ENCODE measurements at places on chromosomes 11 and 22.

DNA sequence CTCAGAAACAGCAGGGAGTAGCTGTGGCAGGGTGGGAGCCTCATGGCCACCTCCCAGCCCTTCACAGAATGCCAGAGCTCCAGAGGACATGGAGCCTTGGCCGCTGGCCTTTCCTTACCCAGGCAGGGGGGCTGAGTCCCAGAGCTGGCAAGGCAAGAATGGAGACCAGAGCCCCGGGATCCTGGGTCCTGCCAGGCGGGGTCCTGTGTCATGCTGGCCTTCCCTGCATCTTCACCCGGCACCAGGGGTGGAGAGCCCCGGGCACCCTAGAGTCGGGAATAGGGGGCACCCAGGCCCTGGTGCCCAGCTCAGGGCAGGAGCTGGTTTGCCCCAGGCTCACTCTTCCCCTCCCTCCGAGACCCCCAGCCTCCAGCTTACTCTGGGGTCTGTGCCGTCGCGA lies 519.9 kb downstream of the TBC1D22A start:
- no peak for DNase-seq

DNA sequence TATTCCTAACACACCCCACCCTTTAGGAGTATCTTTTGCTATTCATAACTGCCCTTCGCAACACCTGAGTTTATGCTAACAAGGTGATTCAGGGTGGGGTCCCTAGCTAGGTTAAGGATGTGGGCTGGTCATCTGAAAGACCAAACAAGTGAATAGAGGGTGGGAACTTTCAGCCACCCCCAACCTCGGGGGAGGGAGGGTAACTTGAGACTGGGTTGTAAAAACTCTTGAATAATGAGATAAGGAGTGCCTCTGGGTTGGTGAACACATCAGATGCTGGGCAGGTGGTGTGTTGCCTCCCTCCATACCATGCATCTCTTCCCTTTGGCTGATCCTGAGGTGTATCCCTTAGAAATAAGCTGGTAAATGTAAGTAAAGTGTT lies 111.5 kb downstream of the SWAP70 start:
- DNase-seq, result no peak

DNA sequence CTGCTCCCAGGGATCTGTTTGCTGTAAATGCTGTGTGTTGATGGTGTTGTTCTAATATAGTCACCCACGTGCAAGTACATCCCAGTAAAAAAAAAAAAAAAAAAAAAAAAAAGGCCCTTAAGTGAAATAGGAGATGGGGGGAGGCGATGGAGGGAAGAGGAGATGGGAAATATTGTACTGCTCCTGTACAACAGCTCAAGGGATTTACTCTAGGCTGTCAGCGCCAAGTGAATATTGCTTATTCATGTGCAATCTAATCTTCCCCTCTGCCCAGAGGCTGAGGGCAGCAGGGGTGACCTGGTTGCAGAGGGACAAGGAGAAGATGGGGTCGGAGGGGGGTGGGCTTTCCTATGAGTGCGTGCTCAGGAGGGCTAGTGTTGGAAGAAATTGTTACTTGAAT lies 206.2 kb upstream of the CADM1 start:
- no peak for DNase-seq

DNA sequence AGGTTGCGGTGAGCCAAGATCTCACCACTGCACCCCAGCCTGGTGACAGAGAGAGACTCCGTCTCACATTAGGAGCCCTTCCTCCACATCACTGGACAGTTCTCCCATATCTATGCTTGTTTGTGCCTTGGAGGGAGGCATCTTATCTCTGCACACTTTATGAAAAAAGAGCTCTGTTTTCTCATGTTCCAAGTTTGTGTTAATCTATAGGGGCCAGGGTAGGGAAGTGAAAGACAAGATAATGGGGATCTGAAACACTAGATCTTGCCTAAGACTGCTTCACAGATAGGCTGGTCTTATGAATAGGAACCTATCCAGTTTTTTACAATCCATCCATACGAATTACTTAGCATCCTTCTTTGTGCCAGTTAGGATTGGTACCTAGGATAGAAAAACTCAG lies 17.1 kb downstream of the OR6Q1 start:
- no peak for DNase-seq

DNA sequence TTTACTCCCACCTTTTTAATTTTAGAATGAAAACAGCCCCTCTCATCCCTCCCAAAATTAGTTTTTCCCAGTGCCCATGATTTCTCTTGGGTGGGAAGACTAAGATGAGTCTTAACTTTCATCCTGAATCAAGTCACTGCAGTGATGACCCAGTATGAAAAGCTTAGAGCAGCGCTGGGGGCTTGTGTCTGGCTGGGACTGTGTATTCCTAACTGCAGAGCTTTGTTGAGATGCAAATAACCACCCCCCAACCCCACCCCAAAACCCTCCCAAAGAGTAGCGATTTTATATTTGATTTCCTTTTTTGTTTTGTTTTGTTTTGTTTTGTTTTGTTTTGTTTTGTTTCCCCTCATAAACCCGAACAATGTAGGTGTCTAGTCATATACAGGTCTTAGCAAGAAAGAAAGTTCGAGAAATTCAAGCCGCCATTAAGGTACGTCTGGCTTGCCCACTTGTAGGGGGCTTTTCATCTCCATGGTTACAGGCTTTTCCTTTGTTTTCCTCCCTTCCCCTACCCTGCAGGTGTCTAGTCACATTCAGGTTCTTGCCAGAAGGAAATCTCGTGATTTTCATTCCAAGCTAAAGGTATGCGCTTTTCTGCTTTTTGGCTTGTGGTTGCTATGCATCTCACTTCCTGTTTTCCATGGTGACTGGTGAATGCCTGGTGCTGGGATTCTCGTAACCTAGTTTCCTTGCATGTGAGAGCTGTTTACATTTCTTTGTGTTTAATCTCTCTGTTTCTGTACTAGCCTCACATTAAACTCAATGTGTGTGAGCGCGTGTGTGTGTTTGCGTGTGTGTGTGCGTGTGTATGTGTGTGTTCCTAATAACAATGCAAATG lies 144.6 kb upstream of the RASSF10 start:
- peak; percentile 27 for DNase-seq

GRCh38 chr22:29813563-29813962 lies 24.5 kb downstream of the ASCC2 start:
- DNase-seq, result no peak

DNA sequence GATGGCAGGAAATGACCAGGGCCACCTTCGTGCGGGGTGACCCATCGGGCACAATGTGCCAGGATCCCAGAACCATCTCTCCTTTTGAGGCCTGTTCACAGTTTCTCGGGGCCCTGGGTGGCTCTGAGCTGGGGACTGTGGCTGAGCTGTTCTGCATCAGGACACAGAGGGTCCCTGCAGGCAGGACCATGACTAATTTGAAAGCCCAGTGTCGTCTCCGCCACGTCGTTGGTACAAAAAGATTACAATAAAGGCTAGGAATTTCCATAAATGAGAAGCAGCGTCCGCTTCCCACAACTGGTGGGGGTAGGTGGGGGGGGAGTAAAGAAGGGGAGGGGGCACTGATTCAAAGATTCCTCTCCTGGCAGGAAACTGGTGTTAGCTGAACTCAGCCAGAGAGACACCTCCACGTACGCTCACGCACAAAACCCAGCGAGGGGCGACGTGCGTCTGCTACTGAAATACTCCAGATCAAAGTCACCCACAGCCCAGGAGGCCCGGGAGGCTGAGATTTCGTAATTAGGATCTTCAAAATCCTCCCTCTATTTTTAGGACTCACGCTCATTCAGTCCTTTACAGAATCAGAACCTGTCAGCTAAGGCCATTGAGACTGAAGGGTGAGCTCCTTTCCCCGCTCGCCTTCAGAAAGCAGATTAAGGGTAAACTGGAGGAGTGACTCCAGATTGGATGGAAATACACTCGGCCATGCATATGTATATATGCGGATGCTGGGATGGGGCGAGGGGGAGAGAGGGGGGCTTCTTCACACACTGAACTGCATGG lies 11.0 kb downstream of the MN1 start:
- DNase-seq, result no peak

DNA sequence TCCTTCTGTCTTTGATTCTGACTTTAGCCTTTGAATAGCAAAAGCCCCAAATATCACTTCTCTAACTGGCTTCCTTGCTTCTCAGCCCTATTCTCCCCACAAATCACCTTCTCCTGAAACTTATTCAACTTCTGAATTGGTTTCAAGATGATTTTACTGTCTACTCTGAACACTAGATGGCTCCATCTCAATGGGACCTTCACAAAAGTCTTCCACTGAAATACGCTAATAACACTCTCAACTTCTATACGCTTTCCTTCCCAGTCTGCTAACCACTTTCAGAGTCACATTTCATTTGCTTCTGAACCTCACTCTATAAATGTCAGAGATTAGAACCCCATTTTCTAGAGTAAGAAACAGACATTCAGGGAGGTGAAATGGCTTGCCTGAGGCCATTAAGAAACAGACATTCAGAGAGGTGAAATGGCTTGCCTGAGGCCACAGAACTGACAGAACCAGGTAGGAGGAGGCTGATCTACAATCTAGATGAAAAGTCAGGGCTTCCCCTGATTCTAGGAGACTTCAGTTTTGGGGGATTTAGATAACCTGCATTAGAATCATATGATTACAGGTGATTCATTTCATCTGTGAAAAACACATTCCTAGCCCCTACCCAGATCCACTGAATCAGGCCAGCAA lies 20.6 kb downstream of the MORC2 start:
- DNase-seq, result no peak

- DNase-seq, result no peak
These were observed 11.3 kb downstream of the EED start for GRCh38 chr11:86255896-86256295.

DNA sequence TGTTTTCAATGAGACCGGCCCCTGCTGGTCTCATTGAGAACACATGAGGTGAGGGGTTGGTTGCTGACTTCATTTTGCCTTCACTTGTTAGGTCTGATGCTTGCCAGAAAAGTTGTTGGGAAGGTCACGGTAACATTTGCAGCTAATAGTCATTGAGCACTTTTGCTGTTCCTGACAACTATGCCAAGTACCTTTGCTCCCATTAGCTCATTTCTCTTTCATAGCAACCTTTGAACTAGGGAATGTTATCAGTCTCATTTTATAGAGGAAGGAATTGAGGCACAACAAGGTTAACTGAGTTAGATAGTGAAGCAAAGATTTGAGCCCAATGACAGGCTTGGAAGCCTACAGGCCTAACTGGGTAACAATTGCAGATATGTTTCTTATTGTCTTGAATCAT lies 195.4 kb upstream of the LARGE1 start:
- no peak for DNase-seq

GRCh38 chr22:39012533-39013511 lies 1.2 kb upstream of the APOBEC3C start:
- no peak for DNase-seq

DNA sequence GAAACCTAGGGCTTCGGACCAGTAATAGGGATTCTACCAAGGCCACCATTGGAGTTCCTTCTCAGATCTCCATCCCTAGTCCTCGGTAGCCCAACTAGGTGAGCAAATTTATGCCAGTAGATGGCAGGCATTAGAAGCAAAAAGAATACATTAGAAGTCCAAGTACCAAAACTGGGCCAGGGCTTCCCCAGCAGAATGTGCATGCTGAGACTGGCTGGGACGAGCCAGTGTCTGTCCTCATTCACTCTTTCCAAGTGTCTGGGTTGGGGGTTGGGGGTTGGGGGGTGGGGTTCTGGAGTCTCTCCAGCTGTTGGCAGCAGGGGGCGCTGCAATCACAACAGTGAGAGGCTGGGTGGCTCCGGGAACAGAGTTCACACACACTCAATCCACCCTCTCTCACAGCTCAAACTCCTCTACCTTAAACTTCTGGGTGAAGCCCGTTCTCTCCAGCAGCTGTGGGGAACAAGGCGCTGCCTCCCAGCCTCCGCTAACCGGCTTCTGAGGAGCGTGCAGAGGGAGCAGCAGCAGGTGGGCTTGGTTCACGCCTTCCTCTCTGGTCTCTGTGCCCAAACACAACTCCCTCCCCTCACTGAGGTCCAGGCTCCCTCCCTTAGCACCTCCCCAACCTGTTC lies 57.5 kb downstream of the BTG4 start:
- DNase-seq, result no peak

DNA sequence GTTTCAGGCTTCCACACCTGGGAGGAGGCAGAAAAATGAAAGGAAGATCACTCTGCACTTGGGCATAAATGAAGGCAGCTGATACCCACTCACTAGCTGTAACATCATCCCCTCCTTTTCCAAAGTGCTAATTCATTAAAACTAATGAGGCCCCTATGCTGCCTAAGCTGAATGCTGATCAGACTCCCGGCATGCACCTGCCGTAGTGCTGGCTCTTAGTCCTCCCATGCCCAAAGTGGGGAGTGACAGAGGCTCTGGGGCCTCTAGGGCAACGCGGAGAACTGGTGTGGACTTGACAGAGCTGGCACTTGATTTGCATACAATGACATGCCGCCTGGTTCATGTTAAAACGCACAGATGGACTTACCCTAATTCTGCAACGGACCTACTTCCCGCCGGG lies 96.5 kb upstream of the NCAM1 start:
- no peak for DNase-seq

- no peak for DNase-seq
These were observed 47.6 kb downstream of the GGTLC2 start for GRCh38 chr22:22691716-22692701.

DNA sequence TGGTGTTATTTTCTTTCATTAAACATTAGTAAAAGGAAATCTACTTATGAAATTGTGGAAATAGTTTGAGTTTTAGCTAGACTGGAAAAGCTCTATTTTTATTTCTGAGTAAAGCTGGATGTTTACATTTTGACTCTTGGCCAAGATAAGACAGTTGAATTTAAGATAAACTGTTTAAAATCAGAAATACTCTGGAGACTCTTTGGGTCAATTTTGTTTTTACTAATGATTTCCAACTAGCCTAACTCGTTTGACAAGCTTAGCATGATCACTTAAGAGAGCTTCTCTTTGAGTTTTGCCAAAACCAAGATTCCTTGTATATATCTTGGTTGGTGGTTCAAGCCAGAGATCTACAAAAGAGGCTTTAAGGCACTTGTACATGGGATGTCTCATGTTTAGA lies 724.8 kb upstream of the LUZP2 start:
- no peak for DNase-seq

DNA sequence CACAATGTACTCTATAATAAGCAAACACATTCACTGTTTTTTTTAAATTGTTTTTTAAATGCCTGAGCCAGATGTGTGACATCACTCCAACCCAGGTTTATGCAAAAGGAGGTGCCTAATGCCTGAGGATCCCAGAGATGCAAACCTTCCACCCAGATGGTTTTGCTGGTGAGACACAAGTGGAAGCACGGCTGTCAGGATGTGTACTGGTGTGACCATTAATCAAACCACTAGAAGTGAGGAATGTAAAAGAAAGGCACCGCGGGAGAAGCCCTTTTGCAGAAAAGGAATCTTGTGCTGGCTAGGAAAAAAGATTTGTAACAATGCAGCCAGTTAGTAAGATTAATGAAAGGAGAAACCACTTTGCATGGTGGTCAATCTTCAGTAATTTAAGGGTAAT lies 407.4 kb downstream of the LARGE1 start:
- DNase-seq, result no peak
